ENCODE measurements at places on chromosomes 16 and 17. TPM values are rescaled to one million over a fixed set of nuclear protein-coding genes. Genes with fewer than 3 reads are reported as not detected.

Gene SLC2A4
- 79.1 TPM for total RNA-seq

Gene PRR35
- total RNA-seq, result not detected

Gene ABCC11
- not detected for total RNA-seq

Gene ITGAL
- total RNA-seq, result 3.3 TPM

Gene RASD1
- 55.1 TPM for total RNA-seq

Gene SLC38A8
- not detected for total RNA-seq

- DNase-seq, result no peak
Observed at GRCh38 chr17:16448490-16448889, 33.1 kb downstream of the TRPV2 start.

DNA sequence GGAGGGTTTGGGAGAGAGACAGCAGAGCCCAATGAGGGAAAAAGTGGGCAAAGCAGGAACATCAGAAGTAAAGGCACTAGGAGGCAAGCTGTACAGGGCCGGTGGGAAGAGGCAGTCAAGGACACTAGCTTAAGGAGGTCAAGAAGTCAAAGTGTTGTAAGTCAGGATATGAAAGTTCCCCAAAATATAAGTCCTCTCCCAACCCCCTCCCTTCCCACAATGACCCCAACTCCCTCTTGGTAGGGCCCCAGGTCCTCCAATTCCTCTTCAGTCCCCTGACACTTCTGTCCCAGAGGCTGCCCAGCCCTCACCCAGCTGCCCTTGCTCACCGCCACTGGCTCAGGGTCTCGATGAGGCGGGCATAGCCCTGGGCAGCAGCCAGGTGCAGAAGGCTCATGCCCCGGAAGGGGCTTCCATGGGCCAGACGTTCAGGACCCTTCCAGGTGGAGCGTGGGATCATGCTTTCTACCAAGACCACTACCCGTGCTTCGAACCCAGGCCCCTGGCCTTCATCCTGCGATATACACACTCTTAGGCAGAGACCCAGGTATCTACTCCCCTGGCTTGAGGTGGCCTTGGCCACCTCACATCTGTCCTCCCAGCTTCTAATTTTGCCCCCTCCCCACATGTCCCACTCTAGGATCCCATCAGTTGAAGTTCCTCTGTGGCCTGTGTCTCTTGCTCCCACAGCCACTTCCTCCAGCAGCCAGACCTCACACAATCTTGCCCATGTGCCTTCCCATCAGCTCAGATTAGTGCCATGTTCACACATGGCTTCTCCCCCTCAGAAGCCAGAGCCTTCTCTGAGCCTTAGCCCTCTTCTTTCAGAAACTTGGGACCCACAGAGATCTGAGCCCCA lies 5.9 kb upstream of the SPAG7 start:
- DNase-seq, result no peak

GRCh38 chr17:57044976-57045867 lies 39.8 kb upstream of the AKAP1 start:
- no peak for DNase-seq

DNA sequence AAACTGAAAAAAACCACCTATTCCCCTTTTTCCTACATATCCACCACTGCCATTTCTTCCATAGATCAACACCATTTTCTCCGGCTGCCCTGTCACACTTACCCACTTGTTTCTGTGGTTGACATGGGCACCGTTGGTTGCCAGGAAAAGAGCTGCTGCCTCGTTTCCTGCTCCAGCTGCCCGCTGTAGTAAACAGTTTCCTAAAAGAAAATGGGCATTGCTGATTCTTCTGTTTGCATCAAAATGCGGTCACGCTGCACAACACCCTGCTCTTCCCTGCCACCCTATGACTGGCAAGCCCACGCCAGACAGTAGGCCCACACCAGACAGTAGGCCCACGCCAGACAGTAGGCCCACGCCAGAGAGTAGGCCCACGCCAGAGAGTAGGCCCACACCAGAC lies 46.3 kb downstream of the CYB5D2 start:
- no peak for DNase-seq

DNA sequence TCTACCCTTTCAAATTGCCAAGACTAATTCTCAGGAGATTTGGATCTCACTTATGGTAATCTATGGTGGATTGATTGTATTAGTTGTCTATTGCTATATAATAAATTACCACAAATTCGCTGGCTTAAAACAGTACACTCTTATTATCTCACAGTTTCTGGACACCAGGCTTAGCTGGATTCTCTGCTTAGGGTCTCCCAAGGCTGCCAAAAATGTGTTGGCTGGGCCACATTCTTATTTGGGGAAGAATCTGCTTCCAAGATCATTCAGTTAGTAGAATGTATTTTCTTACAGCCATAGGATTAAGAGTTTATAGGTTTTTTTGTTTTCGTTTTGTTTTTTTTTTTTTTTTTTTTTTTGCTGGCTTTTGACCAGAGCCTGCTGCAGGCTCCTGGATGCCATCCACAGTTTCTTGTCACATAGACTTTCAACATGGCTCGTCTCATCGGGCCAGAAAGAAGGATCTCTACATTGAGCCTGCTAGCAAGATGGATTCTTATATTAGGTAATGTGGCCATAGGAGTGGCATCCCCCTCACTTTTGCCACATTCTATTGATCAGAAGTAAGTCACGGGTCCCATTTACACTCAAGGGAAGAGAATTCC lies 415.3 kb downstream of the KIF2B start:
- no peak for DNase-seq

Data from left cardiac atrium (tissue), 4 donors.